ENCODE measurements at places on chromosomes 1 and 21.

GRCh38 chr21:38643404-38644023 lies 145.2 kb upstream of the ERG start:
- no peak overlapping the region for H3K27ac ChIP-seq
- H3K36me3 ChIP-seq: peaks cover 3% of the 10 kb centered on the region
- peaks cover 28% of the 10 kb centered on the region for H3K4me1 ChIP-seq
- H3K4me3 ChIP-seq: no peak overlapping the region

DNA sequence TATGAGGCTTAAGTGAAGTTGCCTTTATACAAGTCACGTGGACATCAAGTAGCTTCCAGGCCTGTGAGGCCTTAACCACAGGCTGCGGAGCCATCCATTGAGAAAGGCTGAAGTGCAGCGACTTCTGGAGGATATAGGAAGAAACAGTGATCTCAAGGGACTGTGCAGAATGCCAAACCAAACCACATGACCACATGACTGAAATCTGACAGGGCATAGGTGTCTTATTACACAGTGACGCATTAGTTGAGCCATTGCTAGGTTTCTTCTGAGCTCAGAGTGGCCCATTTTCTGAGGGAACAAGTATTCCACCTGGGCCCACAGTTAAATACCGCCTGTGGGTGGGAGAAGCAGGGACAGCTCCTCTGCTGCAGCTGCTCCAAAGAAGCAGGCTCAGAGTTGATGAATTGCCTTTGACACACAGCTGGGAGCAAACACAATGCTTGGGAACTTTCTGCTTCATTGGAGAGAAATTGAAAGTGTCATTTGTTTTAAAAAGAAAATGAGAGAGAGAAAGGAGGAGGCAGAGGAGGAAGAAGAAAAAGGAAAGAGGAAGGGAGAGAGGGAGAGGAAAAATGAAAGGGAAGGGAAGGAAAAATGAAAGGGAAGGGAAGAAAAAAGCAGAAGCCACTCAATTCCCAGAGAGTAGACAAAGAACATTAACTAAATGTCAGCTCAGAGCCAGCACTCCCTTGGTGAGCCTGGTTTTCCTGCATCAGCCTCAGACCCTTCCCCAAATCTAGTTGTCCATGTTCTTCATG lies 94.4 kb downstream of the COLGALT2 start:
- no peaks in the 10 kb centered on the region for H3K36me3 ChIP-seq
- H3K27me3 ChIP-seq: no peaks in the 10 kb centered on the region
- H3K4me3 ChIP-seq: no peak overlapping the region
- no peak for DNase-seq
- no peaks in the 10 kb centered on the region for H3K4me1 ChIP-seq
- no peak overlapping the region for H3K27ac ChIP-seq

DNA sequence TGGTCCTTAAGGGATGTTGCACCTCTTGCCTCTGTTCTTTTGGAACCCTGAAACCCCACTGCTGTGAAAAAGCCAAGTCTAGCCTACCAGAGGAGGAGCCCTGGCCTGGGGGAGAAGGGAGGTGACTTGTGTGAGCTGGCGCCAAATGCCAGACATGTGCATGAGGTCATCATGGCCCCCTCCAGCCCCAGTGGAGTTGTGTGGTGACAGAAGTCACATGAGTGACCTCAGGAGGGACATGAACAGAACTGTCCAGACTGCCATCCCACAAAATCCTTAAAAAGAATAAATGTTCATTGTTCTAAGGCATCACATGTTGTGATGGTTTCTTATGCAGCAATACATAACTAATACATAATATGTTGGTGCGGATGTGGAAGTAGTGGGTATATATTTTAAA lies 10.8 kb downstream of the HHAT start:
- no peaks in the 10 kb centered on the region for H3K36me3 ChIP-seq
- H3K4me3 ChIP-seq: no peak overlapping the region
- peaks cover 2% of the 10 kb centered on the region for H3K4me1 ChIP-seq
- peak overlapping the region; percentile 83 for H3K27ac ChIP-seq

- DNase-seq: no peak
- no peak overlapping the region for H3K4me3 ChIP-seq
- H3K4me1 ChIP-seq: no peaks in the 10 kb centered on the region
- H3K27me3 ChIP-seq: no peaks in the 10 kb centered on the region
These were observed 435.1 kb downstream of the KIF26B start for GRCh38 chr1:245589906-245590305.

DNA sequence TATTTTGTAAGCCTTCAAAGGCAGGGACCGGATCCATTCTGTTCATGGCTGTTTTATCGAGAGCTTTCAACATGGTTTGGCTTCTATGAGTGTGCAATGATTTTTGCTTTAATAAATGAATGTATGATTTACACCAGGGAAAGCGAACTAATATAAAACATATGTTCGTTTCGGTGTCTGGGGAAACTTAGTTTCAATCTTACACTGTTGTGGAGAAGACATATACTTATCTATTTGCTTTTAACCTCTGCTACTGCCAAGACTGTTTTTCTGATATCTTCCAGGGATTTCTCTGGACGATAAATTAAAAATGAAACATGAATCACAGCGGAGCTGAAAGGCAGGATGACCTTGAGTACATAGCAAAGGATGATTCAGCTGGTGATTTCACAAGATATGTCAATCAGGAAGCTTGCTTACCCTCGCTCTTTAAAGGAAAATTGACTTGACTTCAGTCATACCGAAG lies 14.7 kb upstream of the CYYR1 start:
- H3K4me3 ChIP-seq: no peak overlapping the region
- H3K27ac ChIP-seq: no peak overlapping the region
- no peak for DNase-seq
- no peaks in the 10 kb centered on the region for H3K36me3 ChIP-seq
- H3K4me1 ChIP-seq: no peaks in the 10 kb centered on the region

DNA sequence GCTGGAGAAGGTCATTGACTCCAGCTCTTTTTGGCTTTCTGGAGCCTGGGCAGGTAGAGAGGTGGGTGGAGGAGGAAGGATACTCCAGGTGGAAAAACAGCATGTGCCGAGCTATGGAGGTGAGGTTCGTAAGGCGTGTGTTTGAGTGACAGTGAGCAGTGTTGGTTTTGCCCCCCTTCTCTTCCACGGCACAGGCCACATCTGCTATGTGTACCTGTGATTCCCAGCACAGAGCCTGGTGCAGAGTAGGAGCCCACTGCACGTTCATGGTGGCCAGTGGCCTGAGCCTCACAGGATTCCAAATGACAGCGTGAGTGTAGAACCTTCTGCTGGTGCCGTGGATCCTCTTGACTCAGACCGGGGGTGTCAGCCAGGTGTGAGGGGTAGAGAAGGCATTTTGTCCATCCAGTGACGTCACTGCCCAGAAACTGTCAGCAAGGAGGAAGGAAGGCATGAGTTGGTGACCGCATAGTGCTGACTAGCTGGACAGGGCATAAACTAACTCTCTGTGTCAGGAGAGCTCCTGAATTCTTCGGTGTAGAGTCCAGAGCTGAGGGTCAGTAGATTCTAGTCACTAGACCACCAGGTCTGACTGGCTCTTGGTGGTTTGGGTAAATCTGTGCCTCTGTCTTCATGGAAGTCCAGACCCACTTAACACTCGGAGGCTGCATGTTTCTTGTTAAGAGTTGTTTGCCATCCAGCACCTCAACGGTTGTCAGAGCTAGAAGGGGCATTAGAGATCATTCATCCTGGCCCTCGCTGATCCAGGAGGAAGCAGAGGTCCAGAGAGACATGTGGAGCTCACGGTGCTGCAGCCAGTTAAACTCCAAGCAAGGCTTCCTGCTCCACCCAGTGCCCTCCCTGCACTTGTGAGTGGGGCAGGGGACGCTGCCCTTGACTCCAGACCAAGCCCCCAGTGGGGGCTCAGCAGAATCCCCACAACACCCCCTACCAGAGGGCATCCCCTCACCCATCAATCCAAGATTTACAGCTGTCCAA lies 3.8 kb downstream of the QSOX1 start:
- H3K4me1 ChIP-seq: peaks cover 30% of the 10 kb centered on the region
- H3K4me3 ChIP-seq: no peak overlapping the region
- DNase-seq: no peak

GRCh38 chr21:38712071-38712470 lies 93.7 kb upstream of the ETS2 start:
- H3K27ac ChIP-seq: no peak overlapping the region
- H3K36me3 ChIP-seq: no peaks in the 10 kb centered on the region
- peaks cover 6% of the 10 kb centered on the region for H3K27me3 ChIP-seq
- H3K4me1 ChIP-seq: no peaks in the 10 kb centered on the region
